DMS79 treated with DMSO at 0.1 percent for 48 hours (cell line): ENCODE measurements at places on chromosomes 3 and 15.
A peak's percentile ranks its signal among the peaks of the same experiment; 100 is the strongest.

GRCh38 chr3:35635926-35636683 is 3.2 kb upstream of the ARPP21 start:
- DNase-seq = no peak

DNA sequence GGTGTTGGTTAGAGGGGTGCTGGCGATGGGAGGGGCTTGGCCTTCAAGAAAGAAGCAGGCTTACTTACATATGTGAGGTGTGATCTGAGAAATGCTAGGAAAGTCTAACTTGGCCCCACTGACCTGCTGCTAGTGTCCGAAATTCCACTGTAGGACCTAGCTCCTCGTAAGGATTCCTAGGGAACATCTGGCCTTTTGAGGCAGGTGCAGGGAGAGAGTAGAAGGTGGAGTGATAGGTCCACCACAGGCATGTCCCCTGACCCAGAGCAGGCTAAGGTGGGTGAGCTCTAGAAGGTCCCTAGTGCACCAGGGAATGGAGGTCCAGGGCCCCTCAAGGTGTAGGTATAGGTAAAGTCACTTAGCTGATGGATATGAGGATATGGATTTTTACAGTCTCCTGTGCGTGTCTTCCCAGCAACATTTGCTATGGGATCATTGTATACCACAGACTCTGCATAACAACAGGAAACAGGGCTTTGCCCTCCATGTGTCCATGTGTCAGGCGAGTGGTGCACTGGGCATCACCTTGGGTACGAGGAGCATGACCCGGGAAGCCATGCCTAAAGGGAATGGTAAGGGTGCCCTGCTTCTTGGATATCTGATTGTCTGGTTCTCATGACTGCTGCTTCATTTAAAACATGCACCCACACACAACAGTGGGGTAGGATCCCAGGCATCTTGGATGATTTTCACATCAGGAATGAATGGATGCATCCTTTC is 32.6 kb downstream of the POMGNT2 start:
- no peak for DNase-seq

DNA sequence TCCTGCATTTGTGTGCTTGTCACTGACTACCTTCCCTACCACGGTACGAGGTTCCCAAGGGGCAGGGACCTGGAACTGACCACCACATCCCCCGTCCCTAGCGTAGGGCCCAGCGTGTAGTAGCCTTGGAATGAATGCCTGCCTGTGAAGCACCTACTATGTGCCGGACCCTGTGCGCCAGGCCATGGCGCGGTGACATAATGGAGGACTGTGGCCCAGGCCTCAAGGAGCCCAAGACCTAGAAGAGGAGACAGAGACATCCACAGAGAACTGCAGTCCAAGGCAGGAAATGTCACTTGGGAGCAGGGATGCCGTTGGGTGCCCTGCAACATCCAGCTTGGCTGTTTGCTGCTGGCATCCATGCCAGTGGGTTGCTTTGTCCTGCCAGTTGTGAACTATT is 71.9 kb upstream of the SLC6A6 start:
- DNase-seq = no peak

- peak; percentile 51 for DNase-seq
Observed at GRCh38 chr3:32460031-32460749, 42.5 kb downstream of the CMTM6 start.

DNA sequence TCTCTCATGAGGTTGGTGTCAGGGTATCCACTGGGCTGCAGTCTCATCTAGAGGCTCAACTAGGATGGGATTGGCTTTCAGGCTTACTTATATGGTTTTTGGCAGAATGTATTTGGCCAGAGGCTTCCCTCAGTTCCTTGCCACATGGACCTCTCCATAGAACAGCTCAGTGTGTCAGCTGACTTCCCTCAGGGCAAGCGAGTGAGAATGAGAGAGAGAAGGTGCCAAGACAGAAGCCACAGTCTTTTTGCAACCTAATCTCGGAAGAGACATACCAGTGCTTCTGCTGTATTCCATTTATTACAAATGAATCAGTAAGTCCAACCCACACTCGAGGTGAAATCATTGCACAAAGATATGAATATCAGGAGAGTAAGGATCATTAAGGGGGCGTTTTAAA is 129.2 kb downstream of the CCNL1 start:
- no peak for DNase-seq

- no peak for DNase-seq
Observed at GRCh38 chr3:148625095-148625736, 72.5 kb upstream of the AGTR1 start.

GRCh38 chr15:39942101-39942752 is 8.3 kb downstream of the EIF2AK4 start:
- DNase-seq = no peak

GRCh38 chr3:132911741-132912415 is 126.3 kb upstream of the TMEM108 start:
- DNase-seq = no peak

GRCh38 chr3:147119989-147120388 is 286.4 kb downstream of the ZIC4 start:
- no peak for DNase-seq

DNA sequence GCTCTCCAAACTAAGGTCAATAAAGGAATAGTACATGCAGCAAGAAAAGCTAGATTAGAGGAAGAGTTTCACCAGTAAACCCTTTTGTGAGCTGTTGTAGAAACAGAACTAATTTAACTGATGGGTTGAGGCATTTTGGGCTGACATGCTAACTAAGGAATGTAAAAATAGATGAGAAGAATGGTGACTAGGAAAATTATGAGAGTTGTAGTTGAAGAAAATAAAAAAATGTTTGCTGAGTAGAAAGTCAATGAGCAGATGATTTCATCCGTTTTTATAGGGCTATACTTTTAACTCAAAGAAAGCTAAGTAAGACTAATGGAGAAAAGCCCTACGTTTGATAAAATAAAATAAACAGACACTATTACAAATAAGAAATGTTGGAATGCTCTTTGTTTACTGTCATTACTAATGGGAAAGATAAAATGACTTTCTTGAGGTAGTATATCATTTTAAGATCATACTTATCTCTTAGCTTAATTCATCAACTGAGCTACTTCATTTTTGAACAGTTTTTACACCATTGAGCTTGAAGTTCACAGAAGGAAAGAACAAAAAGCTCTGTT is 209.4 kb upstream of the DPH6 start:
- DNase-seq = no peak

GRCh38 chr15:88608607-88609181 is 12.4 kb upstream of the AEN start:
- DNase-seq = no peak

- no peak for DNase-seq
Observed at GRCh38 chr3:56622381-56622780, 60.7 kb downstream of the TASOR start.

DNA sequence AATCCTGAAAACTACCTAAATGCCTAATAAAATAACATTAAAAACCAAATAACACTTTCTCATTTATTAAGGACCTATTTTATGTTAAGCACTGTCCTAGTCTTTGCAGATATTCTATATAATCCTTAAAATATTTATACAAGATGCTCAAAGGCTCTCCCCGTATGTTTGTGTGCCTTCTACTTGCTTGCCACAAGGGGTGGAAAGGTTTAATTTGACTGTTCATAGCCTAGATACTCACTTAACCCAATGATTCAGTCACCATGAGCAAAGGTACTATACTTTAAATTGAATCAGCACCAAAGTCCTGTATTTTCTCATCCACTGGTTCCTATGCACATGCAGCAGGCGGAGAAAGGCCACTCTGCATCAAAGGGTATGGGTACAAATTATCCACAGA is 32.0 kb downstream of the LSAMP start:
- no peak for DNase-seq

- DNase-seq = no peak
Observed at GRCh38 chr15:100113351-100114080, 228.3 kb downstream of the ADAMTS17 start.

DNA sequence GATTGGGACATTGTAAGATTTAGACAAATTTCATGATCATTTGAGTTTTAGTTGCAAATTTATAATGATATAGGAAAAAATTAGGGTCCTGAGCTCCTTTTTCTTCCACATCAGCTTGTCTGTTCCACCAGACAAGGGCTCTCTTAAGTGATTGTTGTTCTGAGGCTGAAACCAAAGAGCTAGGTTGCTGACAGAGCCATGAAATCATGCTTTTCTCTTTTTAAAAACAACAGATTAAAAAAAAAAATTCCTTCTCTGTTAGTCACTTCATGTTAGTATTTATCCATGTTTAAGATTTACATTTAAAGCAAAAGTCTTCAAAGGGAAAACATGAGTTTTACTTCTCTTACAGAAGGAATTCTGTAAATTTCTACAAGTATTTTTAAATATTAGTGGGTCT is 56.8 kb downstream of the ATP2C1 start:
- no peak for DNase-seq

DNA sequence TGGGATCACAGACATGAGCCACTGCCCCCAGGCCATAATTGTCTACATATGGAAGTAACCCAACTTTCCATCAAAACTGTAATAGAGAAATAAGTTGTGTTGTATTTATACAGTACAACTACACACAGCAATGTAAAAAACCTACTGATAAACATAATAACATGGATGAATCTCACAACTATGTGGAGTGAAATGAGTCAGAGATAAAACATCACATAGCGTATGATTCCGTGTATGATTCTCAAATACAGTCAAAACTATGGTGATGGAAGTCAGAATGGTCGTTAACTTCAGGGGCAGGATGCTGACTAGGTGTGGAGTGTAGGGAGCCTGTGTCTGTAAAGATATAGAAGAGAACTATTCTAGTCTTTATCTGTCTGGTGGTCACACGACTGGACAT is 332.7 kb upstream of the SLCO3A1 start:
- no peak for DNase-seq

GRCh38 chr3:144200466-144200865 is 228.8 kb downstream of the DIPK2A start:
- DNase-seq = no peak

DNA sequence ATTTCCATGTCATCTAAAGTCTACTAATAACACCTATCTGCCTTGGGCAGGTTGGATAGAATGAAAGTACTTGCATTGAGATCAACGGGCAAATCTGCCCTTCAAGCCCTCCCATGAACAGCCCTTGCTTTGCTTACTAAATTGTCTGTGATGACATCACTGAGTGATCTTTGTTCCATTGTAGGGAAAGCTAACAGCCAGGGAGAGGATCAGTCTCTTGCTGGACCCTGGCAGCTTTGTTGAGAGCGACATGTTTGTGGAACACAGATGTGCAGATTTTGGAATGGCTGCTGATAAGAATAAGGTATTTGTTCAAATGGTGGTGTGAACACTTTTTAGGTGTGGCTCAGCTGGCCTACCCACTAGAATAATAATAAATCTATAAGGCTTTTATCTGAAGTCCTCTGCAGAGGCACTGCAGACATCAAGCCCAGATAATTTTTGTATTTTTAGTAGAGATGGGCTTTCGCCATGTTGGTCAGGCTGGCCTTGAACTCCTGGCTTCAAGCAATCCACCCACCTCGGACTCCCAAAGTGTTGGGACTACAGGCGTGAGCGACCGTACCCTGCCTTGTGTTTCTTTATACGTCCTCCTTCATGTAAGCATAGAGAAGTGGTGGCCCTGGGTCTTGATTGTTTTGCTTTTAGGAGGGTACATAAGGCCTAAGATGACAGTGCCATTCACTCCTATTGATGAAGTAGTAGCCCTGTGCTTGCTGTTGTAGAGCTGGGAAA is 5.7 kb downstream of the PCCB start:
- DNase-seq = no peak

GRCh38 chr3:160381470-160381869 is 17.6 kb downstream of the IFT80 start:
- DNase-seq = no peak

DNA sequence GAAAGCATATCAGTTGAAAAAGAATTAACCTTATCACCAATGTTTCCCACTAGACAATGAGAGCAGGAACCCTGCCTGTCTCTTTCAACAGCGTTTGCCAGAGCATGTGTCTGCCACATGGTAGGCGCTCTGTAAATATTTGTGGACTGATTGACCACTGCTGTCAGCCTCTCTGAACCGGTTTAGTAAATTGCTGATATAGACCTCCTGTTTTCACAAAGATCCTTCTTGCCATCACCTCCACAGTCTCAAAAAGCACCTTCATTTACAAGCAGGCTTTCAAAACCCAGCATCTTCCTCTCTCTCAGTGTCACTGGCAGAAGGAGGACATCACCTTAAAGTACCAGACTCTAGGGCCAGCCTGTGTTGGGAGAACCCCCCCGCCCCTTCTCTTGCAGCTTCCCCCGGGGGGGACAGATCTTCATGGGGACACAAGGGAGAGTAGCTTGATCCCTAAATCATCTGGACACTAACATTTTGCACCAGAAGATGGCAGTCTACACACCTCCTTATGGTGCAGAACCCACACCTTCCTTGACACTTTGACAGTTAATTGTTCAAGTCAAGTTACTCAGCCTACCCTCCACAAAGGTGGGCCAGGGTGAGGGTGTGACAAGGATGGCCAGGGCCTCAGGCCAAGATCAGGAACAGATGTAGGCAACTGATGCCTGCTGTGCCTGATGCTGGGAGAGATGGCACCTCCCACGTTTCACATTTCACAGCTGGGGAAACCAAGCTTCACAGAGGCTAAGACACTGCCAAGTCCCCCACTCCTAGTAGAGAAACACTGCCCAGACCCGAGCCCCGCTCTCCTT is 37.8 kb upstream of the USP3 start:
- peak; percentile 34 for DNase-seq

DNA sequence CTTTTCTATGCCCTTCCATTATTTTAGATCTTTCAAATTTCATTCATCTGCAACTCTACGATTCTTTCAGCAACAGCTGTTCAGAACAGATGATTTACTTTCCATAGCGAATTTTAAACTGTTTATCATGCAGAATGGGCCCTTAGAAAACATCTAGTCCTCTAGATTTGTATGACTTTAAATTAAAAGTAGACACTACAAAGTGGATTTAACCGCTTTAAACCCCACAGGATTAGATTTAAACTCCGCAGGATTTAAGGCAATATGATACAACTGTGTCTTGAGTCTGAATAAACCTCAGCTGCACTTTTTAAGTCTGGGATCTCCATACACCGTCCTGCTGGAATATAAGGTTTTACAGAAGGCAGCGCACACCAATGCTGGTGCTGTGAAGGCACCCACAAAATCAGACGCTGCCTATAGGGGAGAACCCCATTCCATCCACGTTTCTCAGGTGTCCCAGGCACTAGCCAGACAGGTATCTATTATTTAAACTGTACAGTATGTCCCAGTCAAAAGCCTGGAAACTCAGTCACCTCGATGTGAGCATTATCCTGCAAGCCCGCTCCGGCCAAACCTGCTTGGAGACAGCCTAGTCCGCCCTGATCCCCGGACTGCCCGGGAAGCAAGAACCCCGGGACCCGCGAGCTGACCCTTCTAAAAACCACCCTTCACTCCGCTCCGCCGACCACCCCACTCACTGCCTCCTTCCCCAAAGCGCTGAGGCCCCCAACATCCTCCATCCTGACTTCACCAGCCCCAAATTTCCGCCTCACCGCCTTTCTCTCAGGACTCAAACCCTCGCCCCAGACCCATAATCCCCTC is 768 bp downstream of the ANO10 start:
- no peak for DNase-seq

DNA sequence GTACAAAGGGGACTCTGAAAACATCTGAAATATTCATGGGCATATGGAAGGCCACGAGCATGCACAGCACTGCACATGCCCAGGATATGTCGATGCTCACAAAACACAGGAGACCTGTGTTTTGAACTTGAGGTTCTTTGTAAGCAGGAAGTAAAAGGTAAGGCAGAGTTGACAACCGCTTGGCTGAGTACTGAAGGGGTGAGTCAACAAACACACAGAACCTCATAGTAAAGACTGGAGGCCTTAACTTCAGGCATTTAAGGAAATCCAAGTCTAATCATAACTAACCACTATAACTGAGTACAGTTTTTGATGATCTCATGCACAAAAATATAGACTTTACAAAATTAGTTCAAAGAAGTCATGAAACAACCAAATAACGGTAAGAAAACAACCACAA is 80.6 kb downstream of the MYO9A start:
- DNase-seq = no peak
